ENCODE measurements at places on chromosomes 5 and 9.

DNA sequence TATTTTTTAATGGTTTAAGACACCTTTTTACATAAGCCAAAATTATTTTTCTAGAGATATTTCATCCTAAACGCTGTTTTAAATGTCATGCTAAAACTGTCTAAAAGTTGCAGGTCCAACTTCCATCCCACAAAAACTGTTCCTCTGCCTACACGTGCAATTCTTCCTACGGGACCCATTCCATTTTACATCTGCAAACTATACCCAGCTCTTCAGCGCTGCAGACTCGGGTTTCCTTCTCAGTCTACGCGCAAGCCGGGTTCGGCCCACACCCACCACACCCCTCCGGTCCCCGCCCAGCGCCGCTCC lies 8.7 kb downstream of the RANBP6 start:
- DNase-seq: no peak

DNA sequence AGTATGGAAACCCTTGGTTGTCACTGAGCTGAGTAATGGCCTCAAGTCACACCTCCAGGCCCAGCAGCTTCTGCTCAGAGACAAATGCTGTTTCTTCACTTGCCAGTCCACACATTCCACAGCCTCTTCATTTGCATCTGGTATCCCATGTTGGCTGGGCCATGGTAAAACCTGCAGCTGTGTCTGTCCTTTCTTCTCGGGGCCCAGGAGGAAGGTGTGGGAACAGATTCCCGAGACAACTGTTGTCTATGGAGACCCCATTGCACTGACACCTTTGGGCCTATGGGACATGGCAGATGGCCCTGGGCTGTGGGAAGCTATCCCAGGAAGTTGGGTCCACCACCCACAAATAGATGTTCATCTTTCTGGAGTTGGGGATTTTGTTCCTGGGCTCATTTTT lies 85.1 kb downstream of the MACROH2A1 start:
- no peak for DNase-seq

GRCh38 chr9:81737871-81738507 lies 48.6 kb upstream of the TLE1 start:
- peak; percentile 88 for DNase-seq

- DNase-seq: no peak
Observed at GRCh38 chr9:131203431-131204218, 72.7 kb downstream of the FAM78A start.
